ENCODE measurements at places on chromosomes 16 and 17.

- no peak for DNase-seq
These were observed 34.9 kb downstream of the CMC2 start for GRCh38 chr16:80971819-80972218.

DNA sequence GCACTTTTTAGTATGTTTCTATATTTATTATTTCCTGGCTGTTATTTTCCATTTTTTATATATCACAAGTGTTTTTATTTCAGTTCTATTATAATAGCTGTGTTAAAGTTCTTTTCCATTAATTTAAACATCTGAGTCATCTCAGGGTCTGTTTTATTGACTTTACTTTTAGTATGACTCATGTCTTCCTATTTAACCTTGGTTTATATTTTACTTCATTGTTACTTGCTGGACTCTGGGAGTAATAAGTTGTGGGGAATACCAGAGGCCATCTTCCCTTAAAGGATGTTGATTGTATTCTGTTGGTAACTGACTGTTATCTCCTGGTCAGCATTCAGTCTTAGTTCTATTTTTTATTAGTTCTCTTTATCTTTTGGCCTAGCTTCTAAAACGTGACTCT, 1508.2 kb downstream of the CDH11 start:
- no peak for DNase-seq

GRCh38 chr16:13970708-13971422, 50.9 kb downstream of the ERCC4 start:
- DNase-seq: no peak

DNA sequence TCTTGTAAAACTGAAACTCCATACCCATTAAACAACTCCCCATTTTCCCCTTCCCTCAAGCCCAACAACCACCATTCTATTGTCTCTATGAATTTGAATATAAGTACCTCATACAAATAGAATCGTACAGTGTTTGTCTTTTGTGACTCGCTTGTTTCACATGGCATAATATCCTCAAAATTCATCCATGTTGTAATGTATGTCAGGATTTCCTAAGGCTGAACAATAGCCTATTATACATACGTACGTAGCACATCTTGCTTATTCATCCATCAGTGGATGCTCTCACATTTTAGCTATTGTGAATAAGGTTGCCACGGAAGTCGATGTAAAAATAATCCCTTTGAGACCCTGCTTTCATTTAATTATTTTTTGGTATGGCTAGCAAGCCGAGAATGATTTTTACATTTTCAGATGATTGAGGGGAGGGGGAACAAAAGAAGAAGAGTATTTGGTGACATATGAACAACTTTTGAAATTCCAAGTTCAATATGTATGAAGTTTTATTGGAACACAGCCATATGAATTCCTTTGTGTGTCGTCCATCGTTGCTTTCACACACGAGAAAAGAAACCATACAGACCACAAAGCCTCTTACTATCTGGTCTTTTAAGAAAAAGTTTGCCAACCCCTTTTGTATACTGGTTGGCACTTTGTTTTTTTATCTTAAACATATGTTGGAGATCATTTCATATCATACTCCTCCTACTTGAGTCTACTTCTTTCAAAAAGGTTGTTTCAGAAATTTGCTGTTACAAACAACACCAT, 371.2 kb downstream of the NPIPA8 start:
- DNase-seq: no peak

DNA sequence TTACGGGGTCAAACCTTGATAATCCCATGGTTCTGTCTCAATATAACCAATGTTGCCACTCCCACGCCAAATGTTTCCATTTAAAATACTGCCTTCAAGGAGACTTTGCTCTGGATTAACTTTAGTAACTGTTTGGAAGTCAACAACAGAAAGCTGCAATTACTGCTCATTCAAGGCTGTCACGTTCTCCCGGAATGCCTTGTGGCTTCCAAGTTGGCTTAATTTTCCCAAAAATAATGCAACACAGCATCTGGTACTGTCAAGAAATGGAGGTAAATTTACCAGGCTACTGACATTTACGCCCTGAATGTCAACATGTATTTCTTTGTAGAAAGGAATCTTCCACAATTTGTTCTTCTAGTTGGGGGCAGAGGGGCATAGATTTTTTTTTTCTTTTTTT, 38.2 kb downstream of the GPRC5B start:
- no peak for DNase-seq

GRCh38 chr17:73165616-73166404, 1.0 kb downstream of the SSTR2 start:
- no peak for DNase-seq

GRCh38 chr17:1776328-1776727, 14.5 kb downstream of the SERPINF1 start:
- no peak for DNase-seq

GRCh38 chr17:30579610-30580315, 102.6 kb downstream of the GOSR1 start:
- no peak for DNase-seq

- DNase-seq: no peak
These were observed 33.9 kb downstream of the NGFR start for GRCh38 chr17:49528966-49529365.

- DNase-seq: peak; percentile 65
These were observed at the start of gene TRIM47 for GRCh38 chr17:75878174-75878998. TRIM47 (minus strand) TSS chr17:75878581; CDS start chr17:75878548, 33 bp downstream.

DNA sequence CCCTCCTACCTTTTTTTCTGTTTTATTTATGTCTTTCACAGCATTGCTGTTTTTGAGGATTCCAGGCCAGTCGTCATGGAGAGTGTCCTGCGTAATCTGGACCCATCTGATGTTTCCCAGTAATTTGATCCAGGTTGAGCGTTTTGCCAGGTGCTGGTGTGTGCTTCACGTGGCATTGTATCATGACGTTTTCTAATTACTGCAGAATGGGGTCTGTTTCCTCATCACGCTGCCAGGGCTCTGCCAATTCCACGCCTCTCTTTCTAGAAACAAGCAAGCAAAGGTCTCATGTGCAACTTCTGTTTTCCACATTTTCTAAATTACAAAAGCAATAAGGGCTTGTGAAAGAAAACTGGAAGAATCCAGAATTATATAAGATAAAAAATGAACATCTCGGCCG, 28.3 kb upstream of the BHLHA9 start:
- DNase-seq: no peak

DNA sequence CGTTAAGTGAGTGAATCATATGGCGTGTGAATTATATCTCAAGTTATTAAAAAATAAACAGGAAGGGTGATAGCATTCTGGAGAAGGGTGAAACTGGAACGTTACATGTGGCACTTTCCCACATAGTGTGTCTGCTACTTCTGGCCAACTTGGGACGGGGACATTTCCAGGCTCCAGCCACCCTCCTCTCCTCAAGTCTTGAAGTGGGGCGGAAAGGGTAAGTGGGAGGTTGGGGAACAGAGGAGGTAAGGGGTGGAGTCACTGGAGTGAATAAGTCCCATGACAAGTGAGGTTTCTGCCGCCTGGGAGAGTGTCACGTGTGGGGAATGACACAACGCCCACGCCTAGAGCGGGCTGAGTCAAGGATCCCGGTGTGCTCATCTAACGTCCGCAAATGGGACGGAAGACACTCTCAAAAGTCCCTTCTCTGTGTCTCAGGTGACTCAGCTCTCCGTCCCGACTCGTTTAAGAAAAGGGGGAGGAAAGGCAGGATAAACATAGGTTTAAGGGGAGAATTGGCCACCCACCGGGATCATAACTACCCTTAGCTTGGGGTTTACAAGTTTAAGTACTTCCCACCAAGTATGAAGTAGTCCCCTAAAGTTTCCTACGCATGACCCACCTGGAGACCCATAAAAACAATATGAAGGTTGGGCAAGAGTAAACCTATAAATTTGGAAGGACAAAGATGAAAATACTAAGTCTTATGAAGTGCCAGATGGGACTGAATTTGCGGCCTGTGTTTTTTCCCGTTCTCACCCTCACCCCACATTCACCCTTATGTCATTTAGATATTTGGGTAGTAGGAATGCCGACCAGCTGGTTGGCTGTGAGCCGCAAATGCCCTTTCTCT, 1.2 kb upstream of the SPAG9 start:
- DNase-seq: peak; percentile 85

DNA sequence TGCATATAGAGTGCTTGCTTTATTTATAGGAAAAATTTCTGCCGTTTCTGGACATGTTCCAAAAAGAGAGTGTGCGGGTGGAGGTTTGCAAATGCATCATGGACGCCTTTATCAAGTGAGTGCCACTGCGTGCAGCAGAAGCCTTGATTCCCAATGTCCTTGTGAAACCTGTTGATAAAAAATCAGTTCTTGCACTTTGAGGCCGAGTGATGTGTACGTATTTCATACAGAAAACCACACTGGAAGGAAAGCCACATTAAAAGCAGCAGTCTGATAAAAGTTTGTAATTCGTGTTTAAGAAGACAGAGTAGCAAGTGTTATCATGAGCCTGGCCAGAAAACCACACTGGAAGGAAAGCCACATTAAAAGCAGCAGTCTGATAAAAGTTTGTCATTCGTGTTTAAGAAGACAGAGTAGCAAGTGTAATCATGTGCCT, 78.0 kb downstream of the KNOP1 start:
- no peak for DNase-seq

- no peak for DNase-seq
These were observed 99.0 kb upstream of the CDH5 start for GRCh38 chr16:66267292-66268014.

- no peak for DNase-seq
These were observed 17.6 kb upstream of the CCDC182 start for GRCh38 chr17:57762452-57763395.

GRCh38 chr17:142102-142661, 4.8 kb downstream of the SCGB1C2 start:
- DNase-seq: no peak

DNA sequence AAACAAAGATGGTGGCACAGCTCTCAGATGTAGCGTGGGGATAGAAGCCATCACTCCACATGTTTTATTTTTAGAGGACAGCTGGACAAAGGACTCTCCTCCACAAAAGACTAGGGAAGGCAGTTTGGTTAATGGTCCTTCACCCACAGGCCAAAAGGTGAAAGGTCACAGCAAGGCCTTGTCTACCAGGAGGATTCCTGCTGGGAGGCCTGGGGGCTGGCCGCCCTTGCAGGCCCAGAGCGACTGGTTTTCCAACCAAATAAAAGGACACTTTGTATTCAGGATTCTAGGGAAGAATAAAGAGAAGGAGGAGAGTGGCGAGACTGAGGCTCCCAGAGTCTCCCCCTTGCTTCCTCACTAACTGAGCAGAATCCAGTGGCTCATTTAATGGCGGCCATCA, 94.3 kb downstream of the AXIN2 start:
- DNase-seq: no peak

- DNase-seq: no peak
These were observed 30.4 kb upstream of the CRHR1 start for GRCh38 chr17:45753645-45754225.

DNA sequence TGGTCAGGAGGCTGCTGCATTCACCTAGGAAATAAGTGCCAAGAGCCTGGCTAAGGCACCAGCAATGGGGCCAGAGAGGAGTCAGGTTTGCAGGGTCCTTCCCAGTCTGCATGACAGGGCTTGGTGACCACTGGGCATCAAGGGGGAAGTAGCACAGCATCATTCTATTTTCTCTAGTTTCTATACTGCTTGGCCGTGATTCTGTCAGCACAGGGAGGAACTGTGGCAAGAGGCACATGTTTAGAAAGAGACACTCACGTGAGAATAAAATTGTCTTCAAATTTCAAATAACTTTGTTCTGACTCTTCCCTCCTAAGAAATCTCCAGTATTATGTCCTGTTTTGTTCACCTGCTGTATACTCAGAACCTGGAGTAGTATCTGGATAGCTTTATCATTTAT, 37.8 kb downstream of the ERN1 start:
- DNase-seq: no peak

DNA sequence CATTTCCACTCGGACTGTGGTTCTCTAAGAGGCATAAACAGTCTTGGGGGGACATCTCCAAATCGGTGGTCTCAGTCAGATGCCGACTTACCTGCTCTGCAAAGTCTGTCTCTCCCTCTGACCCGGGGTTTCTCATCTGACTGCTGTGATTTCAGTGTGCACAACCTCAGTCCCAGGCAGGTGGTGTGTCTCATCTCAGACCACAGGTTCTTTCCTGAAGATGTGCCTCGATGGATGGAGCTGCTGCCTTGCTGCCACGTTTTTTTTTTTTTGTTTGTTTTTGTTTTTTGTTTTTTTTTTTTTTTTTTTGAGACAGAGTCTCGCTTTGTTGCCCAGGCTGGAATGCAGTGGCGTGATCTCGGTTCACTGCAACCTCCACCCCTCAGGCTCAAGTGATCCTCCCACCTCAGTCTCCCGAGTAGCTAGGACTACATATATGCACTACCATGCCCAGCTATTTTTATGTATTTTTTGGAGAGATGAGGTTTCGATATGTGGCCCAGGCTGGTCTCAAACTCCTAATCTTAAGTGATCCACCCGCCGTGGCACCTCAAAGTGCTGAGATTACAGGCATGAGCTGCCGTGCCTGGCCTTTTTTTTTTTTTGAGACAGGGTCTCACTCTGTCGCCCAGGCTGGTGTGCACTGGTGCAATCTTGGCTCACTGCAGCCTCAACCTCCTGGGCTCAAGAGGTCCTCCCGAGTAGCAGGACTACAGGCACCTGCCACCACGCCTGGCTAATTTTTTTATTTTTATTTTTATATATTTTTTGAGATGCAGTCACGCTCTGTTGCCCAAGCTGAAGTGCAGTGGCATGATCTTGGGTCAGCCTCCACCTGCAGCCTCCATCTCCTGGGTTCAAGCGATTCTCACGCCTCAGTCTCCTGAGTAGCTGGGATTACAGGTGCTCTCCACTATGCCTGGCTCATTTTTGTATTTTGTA, 15.4 kb downstream of the SPIRE2 start:
- DNase-seq: no peak

GRCh38 chr16:85422632-85423550, 190.2 kb upstream of the GSE1 start:
- DNase-seq: peak; percentile 94

DNA sequence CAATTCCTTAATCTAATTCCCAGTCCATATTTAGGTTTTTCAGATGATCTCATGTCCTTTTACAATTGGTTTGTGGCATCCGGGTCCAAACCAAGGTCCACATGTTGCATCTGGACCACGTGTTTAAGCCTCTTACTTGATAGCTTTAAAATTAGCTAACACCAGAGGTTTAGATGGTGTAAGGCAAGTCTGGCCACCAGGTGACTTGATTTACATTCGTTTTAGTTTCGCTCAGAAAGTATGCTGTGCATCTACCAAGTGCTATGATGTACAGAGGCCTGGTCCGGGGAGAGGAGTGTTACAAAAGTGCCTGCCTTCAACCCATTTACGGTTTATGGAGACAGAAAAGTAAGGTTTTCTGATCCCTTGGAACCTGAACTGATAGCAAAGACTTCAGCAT, 878 bp upstream of the DNAJA2 start:
- no peak for DNase-seq

GRCh38 chr16:11949527-11949926, 7.7 kb upstream of the NPIPB2 start:
- DNase-seq: peak; percentile 43

DNA sequence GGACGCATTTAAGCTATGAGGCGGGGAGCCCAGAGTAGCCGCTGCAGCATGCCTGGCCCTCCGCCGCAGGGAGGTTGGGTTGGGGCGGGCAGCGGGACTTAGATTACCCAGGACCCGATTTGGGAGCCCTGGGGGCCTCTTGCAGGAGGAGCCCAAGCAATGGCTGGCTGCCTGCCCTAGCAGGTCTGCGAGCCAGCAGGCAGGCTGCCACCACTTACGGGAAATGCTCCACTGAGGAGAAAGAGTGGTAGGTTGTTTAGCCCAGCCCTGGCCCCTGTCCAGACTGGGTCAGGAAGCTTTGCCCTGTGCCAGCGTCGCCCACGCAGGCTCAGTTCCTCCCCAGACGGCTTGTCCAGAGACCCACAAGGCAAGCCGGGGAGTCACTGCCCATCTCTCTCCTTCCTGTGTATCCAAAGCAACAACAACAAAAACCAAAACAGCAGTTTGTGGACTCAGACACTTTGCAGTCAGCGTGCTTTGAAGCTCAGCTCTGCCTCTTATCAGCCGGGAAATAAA, 10.3 kb upstream of the TVP23A start:
- no peak for DNase-seq

GRCh38 chr17:29881256-29881655, 48.8 kb downstream of the SSH2 start:
- DNase-seq: no peak
